ENCODE measurements at places on chromosomes 4 and X. TPM values are rescaled to one million over a fixed set of nuclear protein-coding genes. Genes with fewer than 3 reads are reported as not detected.

DNA sequence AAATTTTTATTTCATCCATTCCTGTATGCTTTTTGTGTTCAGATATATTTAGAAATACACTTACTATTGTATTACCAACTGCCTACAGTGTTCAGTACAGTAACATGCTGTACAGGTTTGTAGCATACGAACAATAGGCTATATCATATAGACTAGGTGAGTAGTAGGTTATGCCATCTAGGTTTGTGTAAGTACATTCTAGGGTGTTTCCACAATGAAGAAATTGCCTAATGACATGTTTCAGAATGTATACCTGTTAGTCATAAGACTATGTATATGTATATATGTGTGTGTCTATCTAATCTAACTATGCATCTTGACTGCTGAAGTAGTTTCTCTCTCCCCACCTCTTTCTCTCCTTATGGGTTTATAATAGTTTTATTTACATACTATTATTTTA is 51.5 kb upstream of the BTC start:
- no peak for DNase-seq

- DNase-seq: no peak
Observed at GRCh38 chr4:145769450-145770037, 89.6 kb downstream of the C4orf51 start.

GRCh38 chrX:133950214-133950613 is 35.2 kb downstream of the GPC3 start:
- no peak for DNase-seq

DNA sequence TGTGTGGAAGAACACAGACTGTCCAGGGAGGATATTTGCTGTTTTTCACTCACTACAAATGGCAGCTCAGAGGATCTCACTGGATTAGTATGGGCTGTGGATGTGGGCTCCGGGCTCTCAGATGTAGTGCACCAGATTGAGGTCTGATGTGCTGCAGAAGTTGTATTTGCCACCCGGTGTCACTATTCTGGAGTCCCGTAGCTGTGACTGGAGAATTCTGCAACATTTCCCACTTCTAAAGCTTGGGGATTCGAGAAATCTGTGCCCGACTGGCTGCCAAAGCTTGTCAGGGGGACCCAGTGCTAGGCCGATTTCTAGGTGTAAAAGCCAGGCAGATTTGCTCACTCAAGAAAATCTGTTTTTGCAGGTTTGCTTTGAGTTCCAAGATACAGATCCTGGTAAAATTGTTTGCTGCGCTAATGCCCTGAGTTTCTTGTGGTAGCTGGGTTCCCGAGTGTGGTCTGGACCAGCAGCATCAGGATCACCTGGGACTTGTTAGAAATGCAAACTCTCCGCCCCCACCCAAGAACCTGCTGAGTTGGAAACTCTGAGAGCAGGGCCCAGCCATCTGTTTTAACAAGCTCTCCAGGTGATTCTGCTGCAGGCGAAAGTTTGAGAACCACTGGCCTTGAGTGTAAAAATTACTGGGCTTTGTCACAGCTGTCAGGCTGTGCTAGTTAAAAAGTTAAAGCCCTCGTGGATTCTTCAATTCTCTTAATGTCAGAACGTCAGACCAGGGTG is 18.1 kb downstream of the KIT start:
- no peak for DNase-seq

- DNase-seq: no peak
Observed at GRCh38 chr4:1204286-1204827, 32.0 kb upstream of the SPON2 start.

DNA sequence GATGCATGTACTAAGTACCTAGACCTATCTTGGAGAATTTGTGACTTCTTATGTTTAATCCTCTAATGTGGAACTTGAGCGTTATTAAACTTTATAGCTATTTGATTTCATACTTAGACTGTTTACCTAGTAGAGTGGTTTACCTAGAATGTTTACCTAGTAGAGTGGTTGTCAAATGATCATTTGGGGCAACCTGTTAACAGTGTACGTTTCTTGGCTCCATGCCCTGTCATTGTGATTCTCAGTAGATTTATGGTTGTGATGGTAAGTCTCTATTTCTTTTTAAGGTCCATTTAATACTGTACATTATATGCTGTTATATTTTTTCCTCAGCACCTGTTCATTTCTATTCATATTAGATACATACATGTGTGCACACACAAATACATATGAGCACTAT is 233.0 kb upstream of the MAD2L1 start:
- no peak for DNase-seq

DNA sequence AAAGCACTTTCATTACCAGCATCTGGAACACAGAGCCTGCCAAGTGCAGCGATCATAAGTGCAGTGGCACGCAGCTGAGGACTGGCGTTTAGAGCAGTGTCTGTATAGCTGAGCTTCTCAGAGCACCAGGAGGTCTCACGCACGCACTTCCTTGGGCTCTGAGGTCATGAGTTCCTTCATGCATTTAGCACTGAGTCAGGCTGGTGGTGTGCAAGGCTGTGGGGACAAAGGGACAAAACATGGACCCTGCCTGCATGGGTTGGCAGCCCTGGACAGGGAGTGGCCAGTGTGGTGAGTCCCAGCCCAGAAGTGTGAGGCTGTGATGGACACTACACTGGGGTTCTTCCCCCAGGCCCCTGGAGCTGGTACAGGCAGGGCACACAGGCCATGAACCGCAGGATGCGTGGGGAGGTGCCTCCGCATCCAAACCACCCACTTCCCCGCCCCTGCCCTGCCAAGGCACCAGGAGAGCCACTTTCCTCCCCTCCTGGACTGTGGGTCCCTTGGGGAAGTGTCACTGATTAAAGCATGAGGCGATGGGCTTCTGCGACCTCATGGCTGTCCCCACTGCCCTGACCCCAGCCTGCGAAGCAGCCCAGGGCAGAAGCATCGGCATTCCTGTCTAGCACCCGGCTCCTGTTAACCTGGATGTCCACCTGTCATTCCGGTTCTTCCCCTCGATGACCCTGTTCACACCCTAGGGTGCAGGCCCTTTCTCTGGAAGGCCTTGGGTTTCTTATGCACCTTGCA is 37.2 kb upstream of the GPR78 start:
- peak; percentile 96 for DNase-seq

- peak; percentile 50 for DNase-seq
Observed at GRCh38 chr4:54152846-54153600, 53.1 kb downstream of the GSX2 start.

DNA sequence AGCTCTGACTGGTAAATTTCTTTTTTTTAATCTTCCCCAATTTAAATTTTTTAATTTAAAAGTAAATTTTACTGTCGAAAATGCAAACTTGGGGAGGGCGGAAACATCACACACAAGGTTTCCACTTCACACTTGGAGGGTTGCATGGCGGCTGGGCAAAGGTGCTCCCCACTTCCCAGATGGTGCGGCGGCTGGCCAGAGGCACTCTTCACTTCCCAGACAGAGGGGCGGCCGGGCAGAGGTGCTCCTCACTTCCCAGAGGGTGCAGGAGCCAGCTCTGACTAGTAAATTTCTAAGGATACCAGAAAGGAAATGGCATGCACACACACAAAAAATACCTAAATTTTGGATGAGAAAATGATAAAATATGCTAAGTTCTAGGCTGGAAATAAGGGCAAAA is 16.4 kb downstream of the C1QTNF7 start:
- no peak for DNase-seq

GRCh38 chr4:83724485-83725335 is 188.8 kb downstream of the GPAT3 start:
- DNase-seq: no peak

DNA sequence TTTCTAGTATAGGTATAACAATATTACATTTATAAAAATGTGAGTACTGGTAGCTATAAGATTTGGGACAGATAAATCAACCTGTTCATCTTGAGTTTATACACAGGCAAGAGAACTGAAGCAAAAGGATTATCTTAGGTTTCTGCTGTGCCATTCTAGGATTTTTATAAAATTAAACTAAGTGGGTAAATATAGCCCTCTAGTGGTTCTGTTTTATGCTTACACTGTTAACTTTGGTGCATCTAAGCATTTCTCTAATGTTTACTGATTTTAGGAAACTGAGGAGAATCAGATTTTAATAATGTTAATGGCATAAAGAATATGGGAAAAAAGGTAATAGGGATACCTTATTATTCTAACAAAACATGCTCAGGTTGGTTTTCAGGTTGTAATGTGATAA is 1.1 kb upstream of the RRH start:
- peak; percentile 14 for DNase-seq

DNA sequence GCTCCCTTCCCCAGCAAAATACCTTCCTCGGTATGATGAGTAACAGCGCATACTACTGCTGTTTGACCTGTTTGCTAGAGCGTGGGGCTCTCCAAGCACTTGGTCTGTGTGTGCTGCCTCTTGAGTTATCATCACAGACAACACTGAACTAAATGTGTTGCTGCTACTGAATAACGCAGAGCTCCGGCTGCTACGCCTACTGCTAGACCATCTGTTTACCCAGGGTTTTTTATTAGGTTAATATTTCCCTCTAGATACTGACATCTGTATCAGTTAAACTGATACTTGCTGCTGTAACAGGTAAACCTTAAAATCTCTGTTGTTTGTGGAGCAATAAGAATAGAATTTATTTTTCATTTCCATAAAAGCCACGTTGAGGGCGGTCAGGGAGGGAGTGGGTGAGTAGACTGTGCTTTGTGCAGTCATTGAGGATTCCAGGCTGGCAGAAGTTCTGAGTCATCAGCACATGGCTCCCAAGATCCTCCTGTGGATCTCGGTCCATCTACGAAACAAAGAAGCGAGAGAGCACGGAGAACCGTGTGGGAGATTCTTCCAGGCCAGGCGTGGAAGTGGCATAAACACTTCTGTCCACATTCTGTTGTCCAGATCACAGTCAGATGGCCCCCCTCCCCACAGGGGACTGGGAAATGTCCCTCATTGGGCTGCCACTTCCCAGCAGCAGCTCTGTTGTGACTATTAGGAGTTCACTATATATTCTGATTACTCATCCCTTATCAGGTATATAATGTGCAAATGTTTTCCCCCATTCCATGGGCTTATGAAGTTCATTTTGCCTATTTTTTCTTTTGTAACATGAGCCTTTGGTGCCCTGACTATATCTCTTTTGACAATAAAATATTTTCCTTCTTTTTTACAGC is 14.1 kb downstream of the GRK4 start:
- peak; percentile 74 for DNase-seq

- DNase-seq: peak; percentile 91
Observed at GRCh38 chr4:40316782-40317635, 18.1 kb upstream of the CHRNA9 start.

- no peak for DNase-seq
Observed at GRCh38 chr4:74042681-74043080, 4.2 kb upstream of the CXCL3 start.

GRCh38 chr4:102994803-102995202 is 24.7 kb downstream of the SLC9B1 start:
- no peak for DNase-seq

DNA sequence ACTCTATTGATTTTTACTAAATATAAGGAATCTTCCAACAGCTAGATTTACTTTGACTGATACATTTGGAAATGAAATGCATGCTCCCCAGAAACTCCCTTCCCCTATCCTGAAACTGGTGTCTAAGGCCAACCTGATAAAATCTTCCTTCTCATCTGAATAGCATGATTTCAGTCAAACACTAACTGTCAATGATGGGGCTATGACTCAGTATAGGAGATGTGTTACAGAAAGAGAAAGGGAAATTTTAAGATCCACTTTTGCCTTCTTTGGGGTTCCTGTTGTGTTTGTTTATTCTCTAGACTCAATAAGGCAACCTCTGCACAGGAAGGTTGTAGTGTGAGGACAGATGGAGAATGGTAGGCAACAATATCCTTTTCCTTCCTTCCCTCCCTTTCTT is 160.7 kb downstream of the MOSPD2 start:
- DNase-seq: no peak

DNA sequence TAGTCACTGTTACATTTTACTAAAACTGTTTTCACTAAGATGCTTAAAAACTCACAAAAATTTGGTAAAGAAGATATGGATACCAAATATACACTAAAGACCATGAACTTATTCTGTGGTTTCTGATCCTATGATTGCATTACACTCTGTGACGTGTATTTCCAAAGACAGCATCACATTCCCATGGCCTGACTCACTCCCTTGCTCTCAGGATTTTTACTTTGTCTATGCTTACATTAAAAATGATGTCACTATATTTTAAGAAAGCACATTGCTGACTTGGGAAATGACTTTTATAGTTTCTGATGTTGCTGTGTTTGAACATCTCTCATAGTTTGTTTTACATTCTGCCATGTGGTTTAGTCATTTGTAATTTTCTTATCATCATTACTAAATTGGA is 327.9 kb upstream of the MAGEB18 start:
- no peak for DNase-seq

DNA sequence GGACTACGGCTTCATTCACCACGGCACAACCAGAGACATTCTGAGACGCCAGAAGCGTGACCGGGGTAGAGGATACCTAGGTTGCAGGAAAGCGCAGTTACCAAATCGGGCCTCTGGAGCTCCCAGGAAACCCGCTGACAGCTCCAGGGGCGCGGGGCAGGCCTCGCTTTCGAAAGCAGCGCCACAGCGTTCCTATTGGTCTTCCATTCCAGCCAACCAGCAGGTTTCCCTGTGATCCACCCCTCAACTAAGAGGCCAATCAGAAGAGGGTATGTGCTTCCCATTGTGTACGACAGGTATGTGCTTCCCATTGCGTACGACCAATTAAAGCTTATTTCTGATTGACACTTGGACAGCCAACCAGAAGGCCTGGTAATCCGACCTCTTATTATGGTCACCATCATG is 14.9 kb downstream of the SNX12 start:
- DNase-seq: peak; percentile 81

DNA sequence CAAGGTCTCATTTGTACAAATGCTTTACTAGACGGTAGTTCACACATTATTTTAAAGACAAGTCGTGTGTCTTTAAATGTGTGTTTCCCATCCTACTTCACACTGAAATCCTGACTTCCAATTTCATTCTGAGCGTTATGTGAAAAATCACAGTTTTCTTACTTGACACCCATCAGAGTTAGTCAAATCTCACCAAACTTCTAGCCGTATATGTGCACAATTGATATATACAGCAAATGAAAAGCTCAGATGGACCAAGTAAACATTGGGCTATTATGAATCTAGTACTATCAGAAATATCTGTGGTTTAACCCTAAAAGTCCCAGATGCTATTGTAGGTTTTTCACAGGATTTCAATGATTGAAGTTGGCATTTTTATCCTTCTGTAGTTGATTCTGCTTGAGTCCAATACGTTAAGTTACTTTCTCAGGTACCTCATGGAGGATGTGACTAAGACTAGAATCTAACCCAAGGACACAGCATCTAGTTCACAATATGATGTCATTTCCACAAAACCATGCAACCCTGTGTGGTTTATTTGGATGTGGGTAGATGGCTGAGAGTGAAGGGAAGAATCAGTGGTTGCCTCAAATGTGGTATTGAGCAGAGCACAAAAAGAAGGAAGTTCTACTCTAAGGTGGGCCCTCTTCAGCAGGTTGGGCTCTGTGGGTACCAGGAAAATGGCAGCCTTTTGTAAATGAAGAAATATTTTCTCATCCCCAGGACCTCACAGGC is 22.1 kb upstream of the TRIM60 start:
- DNase-seq: no peak

Gene IL1RAPL2
- not detected for total RNA-seq

Gene ZNF732
- not detected for total RNA-seq

Gene IDUA
- total RNA-seq: 0.60 TPM

Gene TMSB15B
- 7.8 TPM for total RNA-seq

Gene SCFD2
- total RNA-seq: 27.6 TPM

Gene MAGEA1
- 0.36 TPM for total RNA-seq

Gene NAA15
- 32.2 TPM for total RNA-seq

Gene SSX4
- total RNA-seq: not detected

Gene LINC00632
- 0.48 TPM for total RNA-seq

Gene CLNK
- not detected for total RNA-seq

Gene CLIC2
- 14.6 TPM for total RNA-seq

Gene ATOH1
- total RNA-seq: not detected

Gene KCNIP4
- total RNA-seq: not detected

Gene AWAT2
- not detected for total RNA-seq

Gene CENPVL1
- total RNA-seq: not detected

Gene S100P
- not detected for total RNA-seq

Gene RBM3
- 208 TPM for total RNA-seq

Measured in RPMI7951 (cell line).